Fibroblast of villous mesenchyme (primary cell): ENCODE measurements at places on chromosomes 6 and 20. TPM values are rescaled to one million over a fixed set of nuclear protein-coding genes. Genes with fewer than 3 reads are reported as not detected.

DNA sequence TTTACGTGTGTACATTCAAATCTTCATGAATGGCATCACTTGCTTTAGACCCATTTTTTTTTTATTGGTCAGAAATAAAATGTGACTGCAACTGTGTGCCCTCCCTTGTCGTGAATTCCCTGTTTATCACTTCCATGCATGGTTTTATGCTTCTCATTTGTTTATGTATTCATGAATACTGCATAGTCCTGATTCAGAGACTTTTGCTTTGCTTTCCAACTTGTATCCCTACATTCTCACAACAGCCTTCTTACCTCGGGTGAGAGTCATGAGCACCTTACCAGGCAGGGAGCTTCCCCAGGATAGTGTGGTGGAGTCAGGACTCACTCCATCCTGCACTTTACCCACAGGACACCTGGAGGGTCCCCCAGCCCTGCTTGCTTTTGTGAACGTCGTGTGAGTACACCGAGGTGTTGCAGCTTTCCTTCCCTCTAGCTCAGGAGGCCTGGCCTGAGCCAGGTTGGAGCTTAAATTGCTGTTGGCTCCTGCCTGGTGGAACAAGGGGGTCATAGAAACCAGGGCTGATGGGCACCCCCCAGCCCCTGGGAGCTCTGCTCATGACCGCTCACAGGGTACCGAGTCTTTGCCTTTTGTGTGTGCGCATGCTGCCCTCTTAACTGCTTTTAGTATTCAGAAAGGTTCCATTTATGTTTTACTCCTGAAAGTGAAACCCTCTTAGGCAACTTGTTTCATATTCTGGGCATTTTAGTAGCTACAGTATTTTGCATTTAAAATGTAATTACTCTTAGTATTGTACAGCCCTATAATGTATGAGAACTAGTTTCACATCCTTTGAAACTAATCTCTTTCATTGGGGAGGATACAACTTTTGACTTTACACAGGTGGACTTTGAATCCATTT, 66.0 kb downstream of the CDS2 start:
- no peak for DNase-seq

GRCh38 chr20:31602779-31603441, 2.2 kb upstream of the ID1 start:
- peak; percentile 87 for DNase-seq

Gene ARG1
- not detected in 2 replicates for total RNA-seq

DNA sequence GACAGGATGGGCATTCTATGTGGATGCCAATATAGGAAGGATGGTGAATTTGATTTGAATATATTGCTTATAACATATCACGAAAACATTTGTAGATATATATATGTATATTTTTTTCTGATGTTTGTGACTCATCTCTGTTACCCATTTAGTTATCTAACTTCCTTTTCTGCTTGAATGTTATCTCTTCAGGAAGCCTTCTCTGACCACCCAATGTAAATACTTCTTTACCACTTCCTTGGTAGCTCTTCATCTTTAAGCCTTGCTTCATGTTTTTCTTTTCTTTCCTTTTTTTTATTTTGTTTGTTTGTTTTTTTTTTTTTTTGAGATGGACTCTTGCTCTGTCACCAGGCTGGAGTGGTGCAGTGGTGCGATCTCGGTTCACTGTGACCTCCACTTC, 260.5 kb upstream of the EPHA7 start:
- peak; percentile 23 for DNase-seq

- DNase-seq = no peak
Observed at GRCh38 chr6:151098166-151098565, 141.6 kb upstream of the AKAP12 start.

GRCh38 chr6:90820436-90820835, 233.6 kb upstream of the MAP3K7 start:
- no peak for DNase-seq

DNA sequence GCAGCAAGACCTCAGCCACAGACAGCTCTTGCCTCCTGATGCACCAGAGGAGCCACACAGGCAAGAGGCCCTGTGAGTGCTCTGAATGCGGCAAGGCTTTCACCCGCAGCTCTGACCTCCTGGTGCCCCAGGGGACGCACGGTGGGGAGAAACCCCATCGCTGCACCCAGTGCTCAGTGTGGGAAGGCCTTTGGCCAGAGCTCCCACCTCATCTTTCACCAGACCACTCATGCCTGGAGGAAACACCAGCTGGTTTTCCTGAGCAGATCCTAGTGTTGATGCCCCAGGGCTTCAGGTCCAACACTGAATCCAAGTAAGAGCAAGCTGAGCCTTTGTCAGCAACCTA, 37.0 kb upstream of the XRN2 start:
- no peak for DNase-seq

Gene SSTR4
- total RNA-seq = not detected in 2 replicates
